ENCODE measurements at places on chromosomes 4 and X. TPM values are rescaled to one million over a fixed set of nuclear protein-coding genes. Genes with fewer than 3 reads are reported as not detected.

- no peak for DNase-seq
Observed at GRCh38 chr4:183541010-183541751, 36.3 kb downstream of the ING2 start.

DNA sequence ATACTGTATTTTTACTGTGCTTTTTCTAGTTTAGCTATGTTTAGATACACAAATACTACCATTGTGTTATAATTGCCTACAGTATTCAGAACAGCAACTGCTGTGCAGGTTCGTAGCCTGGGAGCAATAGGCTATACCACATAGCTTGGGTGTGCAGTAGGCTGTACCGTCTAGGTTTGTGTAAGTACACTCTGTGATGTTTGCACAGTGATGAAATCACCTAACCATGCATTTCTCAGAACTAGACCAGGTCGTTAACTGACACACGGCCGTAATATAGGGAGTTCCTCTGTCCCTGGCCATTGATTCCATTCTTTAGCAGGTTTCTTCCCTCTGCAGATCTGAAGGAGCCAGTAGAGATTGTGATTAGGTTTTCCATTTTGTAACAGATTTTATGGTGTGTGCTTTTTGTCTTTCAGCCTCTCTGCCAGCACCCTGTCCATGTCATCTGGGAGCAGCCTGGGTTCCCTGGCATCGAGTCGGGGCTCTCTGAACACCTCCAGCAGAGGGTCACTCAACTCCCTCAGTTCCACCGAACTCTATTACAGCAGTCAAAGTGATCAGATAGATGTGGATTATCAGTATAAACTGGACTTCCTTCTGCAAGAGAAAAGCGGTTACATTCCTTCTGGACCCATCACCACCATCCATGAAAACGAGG, 59.5 kb downstream of the CLDN22 start:
- DNase-seq = no peak

DNA sequence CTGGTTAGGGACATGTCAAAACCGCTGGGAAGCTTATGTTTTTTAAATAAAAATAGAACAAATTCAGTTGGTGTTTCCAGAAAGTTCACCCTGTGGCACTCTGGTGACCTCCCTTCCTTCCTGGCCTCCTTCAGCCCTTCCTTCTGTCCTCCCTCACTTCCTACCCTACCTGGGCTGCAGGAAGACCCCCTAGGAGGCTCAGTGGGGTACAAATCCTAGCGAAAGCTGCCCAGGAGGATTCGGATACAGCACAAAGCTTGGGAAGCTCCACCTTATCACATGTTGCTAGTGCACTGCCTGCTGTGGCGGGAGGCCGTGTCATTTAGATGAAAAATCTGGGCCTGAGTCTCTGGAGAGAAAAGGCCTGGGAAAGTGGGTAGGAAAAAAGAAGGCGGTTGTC, 60.5 kb downstream of the FHDC1 start:
- no peak for DNase-seq

DNA sequence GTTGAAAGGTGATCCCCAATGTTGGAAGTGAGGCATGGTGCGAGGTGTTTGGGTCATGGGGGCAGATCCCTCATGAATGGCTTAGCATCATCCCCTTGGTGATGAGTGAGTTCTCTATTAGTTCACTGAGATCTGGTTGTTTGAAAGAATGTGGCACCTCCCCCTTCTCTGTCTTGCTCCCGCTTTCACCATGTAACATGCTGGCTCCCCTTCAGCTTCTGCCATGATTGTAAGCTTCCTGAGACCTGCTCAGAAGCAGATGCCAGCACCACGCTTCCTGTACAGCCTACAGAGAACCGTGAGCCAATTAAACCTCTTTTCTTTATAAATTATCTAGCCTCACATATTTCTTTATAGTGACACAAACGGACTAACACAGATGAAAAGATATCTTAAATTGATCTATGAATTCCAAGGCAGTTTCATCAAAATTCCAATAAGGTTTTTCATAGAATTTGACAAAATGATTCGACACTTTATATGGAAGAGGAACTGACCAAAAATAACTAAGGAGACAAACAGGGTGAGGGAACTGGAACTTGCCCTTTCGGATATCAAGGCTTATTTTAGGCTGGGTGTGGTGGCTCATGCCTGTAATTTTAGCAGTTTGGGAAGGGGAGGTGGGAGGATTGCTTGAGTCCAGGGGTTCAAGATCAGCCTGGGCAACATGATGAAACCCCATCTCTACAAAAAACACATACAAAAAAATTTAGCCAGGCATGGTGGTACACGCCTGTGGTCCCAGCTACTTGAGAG, 56.9 kb upstream of the OGT start:
- DNase-seq = no peak

DNA sequence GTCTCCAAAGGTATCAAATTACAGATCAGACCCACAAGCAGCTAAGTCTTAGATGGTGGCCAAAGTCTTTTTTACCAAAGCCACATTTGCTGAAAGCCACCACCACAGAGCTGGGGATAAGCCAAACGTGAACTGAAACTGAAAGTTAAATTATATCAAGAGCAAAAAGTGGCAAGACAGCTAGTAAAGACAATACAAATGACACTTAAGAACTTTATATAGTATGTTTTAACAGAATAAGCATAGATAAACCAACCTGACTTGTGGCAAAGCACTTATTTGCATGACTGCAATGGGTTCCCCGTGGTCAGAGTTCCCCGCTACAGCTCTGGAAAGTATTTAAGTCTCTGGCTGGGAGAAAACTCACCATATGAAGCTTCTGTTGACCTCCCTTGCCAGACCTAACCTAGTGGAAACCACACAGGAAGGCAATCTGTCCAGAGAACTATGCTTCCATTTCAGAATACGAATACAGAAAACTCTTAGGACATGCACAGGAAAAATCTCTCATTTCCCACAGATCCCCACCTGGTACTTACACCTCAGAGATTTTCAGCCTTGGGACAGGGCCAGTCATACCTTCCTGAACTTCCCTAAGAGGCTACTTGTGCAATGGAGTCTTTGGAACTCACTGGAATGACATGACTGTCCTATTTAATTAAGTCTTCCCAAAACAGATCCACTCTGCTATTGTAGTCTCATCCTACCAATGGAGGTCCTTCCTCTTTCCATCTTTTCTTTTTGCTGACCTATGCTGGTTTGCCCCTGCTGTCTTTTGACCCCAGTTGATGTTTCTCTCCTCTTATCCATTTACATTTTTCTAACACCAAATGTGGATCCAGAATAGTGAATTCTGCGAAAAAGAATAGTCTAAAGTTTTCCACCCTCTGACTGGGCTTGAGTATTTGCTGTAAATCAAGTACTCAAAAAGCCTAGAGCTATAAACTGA, 225.1 kb downstream of the NR3C2 start:
- peak; percentile 38 for DNase-seq

DNA sequence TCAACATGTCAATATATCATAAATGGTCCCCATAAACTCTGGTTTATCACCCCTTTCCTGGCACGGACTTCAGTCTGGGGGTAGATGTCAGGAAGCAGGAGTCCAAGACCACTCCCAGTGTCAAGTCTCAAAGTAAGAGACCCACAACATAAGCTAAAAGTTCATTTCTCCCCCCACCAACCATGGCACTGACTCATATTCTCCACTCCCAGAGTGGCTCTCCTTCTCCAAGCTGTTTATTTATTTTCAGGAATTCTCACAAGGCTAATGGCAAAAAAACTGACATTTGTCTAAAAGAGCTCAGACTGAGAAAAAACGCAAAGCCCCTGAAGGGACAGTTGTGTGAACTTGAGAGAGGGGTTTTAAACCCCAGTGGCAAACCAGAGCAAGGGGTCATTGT, 217.0 kb downstream of the RAB28 start:
- no peak for DNase-seq

GRCh38 chr4:16665942-16666551, 232.4 kb downstream of the LDB2 start:
- no peak for DNase-seq

DNA sequence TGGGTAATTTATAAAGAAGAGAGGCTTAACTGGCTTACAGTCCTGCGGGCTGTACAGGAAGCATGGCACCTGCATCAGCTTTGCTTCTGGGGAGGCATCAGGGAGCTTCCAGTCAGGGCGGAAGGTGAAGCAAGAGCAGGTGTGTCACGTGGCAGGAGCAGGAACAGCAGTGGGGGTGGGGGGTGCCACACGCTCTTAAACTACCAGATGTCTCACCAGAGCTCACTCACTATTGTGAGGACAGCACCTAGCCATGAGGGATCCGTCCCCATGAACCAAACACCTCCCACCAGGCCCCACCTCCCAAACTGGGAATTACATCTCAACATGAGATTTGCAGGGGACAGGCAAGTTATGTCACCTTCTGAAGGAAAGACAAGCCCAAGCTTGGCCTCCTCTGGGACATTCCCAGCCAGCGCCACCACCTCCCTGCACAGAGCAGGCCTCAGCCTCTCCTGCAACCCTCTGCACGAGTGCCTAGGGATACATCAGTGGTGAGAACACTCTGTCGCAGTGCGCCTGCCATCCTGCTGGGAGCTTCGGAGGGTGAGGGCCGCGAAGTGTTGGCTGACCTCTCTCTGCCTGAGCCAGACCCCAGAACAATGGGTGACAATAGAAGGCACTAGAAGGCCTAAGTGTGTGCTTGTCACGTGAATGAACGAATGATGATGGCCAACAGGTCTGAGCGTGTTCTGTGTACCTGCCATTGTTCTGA, 244.3 kb downstream of the EVC2 start:
- no peak for DNase-seq

DNA sequence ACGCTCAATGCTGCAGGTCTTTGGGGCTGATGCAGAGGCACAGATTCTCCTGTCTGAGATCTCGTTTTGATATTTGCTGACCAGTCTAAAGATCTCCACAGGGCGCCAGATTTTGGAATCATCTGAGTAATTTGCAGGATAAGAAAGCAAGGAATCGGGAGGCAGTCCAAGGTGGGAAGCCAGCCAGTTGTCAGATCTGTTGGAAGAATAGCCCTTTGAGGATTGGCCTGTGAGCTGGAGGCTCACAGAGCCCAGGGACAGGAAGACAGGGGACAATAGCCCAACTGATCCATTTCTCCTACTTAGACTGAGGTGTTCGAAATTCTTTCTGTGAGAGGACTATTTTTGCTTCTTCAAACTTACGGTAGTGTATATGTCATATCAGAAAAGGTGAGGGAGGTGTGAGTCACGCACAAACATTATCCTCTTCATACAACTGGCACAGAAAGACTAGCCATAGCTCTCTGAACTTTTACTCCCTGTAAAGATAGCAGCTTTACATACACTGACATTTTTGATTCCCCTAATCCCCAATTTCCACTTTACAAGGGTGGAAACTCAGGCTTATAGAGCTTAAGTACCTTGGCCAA, 8.8 kb downstream of the DIPK2B start:
- DNase-seq = no peak

- DNase-seq = peak; percentile 98
Observed at GRCh38 chrX:386768-387575, at the start of gene PPP2R3B. TSS of gene PPP2R3B (minus strand) at chrX:386907. CDS start at chrX:386691, 216 bp downstream.

- DNase-seq = no peak
Observed at GRCh38 chr4:105318486-105318885, 155.4 kb downstream of the PPA2 start.

DNA sequence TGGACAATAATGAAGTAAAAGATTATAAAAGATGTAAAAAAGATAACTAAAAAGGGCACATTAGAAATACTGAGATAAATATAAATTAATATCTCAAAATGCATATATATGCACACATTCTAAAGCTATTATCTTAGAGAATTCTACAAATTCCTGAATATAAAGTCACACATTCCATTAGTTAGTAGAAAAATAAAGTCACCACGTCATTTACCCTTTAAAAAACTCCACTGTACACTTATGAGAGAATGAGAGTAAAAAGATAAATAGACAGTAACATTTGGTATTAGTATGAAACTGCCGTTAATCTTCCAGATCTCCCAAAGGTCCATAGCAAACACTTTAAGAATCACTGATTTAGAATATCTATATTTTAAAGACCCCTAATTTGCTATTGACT, 67.2 kb upstream of the IL15 start:
- DNase-seq = no peak

DNA sequence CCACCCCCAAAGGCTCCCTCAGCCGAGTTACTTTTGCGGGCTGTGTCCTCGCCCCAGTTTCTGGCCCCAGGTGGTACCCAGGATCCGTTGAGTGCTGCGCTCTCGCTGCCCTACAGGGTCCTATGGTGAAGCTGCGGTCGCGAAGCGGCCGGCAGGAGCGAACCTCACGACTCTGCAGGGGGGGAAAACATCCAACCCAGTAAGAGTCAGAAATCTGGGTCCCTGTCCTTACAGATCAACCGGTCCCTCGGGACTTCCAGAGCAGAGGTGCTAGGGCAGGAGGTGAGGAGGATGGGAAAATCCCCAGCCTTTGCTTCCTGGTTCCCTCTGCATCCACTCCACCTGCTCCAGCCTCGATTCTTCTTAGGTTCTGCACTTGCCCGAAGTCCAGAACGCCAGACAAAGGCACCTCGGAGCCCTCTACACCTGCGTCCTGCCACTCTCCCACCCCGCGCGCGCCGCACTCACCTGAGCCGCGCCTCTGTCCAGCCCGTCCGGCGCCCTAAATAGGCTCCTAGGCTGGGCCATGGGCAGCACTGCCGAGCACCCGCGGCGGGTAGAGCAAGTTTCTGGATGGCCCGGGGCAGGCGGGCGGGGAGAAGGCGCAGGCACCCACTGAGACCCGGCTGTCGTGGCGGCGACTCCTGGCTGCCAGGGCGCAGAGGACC, at the start of gene HS3ST1:
HS3ST1 (minus strand) TSS at position 664 of the 668 bp plus-strand sequence. CDS start 28,889 bp downstream, outside the sequence.
- DNase-seq = no peak

DNA sequence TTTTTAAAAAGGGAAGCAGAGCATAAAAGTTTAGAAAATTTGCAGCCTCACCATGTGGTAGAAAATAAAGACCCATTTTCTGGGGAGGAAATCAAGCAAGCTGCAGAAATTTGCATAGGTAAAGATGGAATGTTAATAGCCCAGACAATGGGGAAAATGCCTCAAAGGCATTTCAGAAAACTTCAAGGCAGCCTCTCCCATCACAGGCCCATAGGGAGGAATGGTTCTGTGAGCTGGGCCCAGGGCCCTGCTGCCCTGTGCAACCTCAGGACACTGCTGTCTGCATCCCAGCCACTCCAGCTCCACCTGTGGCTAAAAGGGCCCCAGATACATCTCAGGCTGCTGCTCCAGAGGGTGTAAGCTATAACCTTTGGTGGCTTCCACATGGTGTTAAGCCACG, 137.9 kb downstream of the INPP4B start:
- no peak for DNase-seq

- no peak for DNase-seq
Observed at GRCh38 chr4:39154009-39154408, 28.3 kb upstream of the WDR19 start.

GRCh38 chrX:20656721-20657120, 390.0 kb upstream of the RPS6KA3 start:
- no peak for DNase-seq

The CLGN gene
- total RNA-seq = 0.26 TPM

The INPP4B gene
- total RNA-seq = 19.1 TPM

The BGN gene
- total RNA-seq = 70.9 TPM

The L1CAM gene
- total RNA-seq = 0.13 TPM

The POU3F4 gene
- total RNA-seq = not detected

The TSPAN6 gene
- 67.5 TPM for total RNA-seq

The C4orf50 gene
- under 0.01 TPM for total RNA-seq

The CXCL1 gene
- 5.6 TPM for total RNA-seq

The RAB40A gene
- total RNA-seq = not detected

The TMEM271 gene
- not detected for total RNA-seq

The F8A2 gene
- total RNA-seq = not detected

Measured in dermis microvascular lymphatic vessel endothelial cell (primary cell).